ENCODE measurements at places on chromosomes 5 and 9.

- DNase-seq: no peak
Observed at GRCh38 chr5:80822640-80823039, 137.5 kb upstream of the RASGRF2 start.

DNA sequence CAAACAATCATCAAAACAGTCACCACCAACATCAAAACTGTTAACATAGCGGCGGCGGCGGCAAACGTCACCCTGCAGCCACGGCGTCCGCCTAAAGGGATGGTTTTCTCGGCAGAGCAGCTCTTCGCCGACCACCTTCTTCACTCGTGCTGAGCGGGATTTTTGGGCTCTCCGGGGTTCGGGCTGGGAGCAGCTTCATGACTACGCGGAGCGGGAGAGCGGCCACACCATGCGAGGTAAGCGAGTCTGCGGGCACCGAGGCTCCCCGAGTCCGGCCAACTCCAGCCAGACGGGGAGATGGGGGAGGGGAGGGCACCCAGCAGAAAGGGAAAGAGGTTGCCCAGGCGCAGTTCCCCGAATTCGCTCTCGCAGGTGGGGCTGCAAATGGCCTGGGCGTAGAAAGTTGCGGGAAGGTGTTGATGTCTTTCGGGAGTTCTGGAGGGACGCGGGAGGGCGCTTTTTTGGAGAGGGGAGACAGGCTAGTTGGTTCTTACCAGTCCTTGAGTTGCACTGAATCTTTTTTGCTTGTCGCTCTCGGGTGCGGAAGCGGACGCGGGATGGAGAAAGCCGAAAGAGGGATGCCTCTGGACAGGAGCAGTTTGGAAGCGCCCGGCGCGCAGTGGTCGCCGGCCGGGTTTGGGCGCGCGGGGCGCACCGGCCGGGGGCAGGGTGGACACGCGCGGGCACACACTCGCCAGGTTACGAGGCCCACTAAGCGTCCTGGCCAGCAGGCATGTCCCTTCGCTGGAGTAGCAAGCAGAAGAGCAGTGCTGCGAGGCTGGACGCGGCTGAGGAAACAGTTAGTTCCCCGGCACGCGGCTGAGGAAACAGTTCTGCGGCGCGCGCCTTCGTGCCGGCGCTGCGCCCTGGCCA, 849 bp downstream of the RORB start:
- no peak for DNase-seq

DNA sequence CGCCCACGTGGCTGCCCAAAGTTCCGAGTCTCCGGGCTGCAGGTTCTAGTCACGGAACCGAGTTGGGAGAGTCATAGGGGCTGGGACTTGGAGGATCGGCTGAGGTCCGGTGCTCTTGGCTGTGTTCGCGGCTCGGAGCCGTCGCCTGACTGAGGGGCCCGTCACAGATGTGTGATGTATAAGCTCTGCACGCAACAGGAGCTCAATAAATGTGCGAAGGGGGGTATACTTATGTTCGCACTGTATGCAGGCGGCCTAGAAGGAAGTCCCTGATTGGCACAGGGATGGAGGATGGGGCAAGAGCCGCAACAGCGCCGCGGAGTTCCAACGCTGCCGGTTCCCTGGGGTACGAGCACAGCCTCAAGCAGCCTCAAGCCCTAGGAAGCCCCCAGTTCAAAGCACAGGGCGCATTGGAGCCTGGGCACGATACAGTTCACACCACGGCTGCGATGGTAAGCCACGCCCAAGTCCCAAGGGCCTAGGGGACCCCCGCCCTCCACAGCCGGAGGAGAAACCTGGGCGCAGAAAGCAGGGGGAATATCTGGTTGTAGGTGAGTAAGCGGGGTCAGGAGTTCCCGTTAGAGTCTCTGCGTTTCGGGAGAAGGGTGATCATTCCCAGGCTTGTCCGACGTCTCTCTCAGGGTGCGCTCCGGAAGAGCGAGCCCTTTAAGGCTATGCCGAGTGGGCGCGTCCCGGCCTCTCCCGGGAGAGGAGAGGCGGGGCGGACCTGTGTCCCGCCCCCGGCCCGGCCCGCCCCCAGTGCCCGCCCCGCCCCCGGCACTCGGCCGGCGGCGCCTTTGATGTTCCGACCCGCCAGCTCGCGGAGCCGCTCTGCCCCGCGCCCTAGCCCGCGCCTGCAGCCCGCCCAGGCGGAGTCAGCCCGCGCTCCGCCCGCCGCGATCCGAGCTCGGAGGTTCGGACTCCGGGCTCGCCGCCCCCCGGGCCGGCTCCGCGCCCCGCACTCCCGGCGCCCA, at the start of gene TCF7:
Gene TCF7, plus strand, starts transcription at position 780 of the 974 bp plus-strand sequence. CDS start 226 bp downstream, outside the sequence.
- no peak for DNase-seq

DNA sequence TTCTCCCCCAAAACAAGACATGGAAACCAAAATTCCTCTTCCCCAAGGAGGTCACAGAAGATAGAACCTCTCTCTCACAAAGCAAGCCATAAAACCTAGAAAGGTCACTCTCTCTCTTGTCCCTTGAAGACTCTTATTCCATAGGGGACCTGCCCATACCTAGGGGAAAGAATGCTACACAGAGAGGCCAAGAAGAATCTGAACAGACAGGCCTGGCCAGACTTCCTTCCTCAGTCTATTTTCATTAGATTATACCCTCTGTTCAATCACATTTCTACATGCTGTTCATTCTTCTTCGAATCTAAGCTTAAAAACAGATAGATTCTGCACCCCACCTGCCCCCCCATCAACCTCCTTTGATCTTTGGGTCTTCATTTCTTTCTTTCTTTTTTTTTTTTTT, 206.8 kb downstream of the TLE4 start:
- DNase-seq: no peak

DNA sequence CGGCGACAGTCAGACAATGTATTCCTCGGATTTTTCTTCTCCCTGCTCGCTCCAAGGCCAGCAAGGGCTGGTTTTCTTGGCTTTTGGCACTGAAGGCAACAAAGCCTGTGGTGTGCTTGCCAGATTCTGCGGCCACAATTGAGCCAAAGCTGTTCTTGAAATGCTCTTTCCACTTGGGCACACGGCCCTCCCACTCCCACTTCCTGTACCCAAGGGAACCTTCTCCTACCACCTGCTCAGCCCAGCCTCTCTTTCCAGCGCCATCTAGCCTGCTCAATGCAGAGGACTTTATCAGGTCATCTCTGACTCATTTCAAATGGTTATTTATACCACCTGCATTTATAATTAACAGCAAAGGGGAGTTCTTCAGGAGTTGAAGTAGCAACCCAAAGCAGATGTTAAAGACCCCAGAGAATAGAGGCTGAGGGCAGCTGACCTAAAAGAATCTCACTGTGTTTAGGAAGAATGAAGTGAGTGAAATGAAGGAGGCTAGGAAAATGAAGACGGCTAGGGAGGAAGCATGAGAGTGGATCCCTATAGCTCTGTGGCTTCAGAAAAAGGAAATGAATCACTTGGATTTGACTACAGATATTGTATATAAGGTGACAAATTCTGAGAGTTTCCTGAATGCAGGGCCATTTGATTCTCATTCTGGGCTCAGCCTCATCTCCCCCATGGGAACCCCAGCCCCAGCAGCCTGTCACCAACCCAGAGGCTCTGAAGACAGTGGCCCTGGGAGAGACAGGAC, 439.0 kb downstream of the ENC1 start:
- no peak for DNase-seq

GRCh38 chr5:135322744-135323143, 76.3 kb downstream of the MACROH2A1 start:
- DNase-seq: no peak

DNA sequence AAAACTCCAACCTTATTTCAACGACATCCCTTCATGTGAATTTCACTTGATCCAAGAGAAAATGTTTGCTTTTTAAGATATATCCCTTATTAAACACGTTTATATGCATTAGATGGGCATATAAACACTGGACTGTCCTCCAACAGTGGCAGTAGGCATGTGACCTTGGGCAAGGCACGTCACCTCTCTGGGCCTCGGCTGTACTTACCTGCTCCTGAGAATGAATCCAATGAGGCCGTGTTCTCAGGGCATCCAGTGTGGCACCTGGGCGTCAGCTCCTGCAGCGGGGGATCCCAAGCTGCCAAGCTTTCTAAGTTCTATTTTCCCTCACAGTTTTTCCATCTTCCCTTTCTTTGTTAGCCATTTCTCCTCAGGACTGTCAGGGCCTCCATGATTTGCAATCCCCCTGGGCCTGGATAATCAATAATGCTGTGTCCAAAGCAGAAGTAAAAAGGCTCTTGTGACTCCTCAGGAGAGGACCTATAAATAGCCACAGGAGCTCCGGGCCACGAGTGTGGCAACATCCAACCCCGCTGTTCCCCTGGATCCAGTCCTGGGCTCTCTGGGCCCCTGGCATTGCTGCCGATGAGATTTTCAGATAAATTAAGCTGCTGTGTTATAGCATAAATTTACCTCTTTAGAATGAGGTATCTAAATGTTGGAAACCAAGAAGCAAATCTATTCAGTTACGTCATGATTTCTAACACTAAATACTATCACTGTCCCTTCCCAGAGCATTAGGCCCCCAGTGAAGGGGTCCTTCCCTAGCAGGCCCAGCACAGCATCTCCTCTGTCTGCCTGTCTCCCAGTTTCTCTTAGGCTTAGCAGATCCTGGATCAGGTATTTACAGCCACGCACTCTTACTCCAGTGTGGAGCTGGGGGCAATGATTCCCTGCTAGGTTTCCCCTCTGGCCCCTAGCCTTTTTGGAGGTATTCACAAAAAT, 76.8 kb downstream of the PTPN3 start:
- no peak for DNase-seq

DNA sequence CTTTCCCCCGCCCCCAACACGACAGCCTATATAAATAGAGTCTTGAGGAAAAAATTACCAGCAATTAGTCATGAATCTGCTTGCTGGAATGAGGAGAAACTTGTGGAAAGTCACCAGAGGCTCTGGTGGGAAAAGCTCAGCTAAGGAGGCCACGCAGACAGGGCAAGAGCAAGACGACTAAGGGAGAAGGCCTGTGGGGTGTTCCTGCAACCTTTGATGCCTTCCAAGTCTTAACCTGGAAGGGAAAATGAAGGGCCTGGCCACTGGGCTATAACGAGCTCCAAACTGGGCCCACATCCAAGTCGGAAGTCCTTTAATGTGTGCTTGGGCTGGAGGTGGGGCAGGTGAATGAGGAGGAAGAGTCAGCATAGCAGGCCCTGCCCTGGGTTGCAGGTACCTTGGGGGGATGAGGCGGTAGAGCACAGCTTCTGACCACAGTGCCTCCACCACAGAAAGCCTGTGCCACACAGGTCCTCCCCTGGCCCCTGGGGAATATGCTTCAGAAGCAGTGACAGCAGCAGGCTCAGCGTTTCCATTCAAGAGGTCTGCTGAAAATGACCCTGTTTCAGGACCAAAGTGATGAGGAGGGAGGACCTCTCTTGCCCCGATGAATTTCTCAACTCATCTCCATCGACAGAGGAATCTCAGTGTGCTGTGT, 92.8 kb upstream of the LRRTM2 start:
- DNase-seq: no peak

GRCh38 chr9:71243951-71244350, 122.5 kb upstream of the TRPM3 start:
- DNase-seq: no peak

GRCh38 chr9:101977614-101978210, 239.3 kb upstream of the GRIN3A start:
- no peak for DNase-seq

DNA sequence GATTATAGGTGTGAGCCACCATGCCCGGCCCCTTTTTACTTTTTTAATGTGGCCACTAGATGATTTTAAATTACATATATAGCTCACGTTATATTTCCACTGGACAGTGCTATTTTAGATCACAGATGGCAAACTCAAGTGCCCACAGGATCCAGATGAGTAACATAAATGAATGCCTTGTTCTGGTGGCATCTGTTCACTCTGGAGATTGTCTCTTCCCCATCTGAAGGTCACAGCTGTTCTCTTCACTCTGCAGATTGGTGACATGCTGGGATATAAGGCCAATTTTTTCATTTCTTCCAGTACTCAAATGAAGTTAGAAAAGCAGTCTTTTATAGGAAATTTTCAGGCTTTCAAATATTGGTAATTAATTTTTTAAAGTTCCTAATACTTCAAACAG, 160.1 kb downstream of the DOCK8 start:
- DNase-seq: no peak

Measured in GF-D8 (cell line).